ENCODE measurements at places on chromosomes 5 and 9. TPM values are rescaled to one million over a fixed set of nuclear protein-coding genes. Genes with fewer than 3 reads are reported as not detected.

Gene TLX3
- not detected for total RNA-seq

Gene CA9
- total RNA-seq: 0.15 TPM

Gene ANKRD34B
- total RNA-seq: 0.05 TPM

Gene MED27
- total RNA-seq: 19.1 TPM

Gene TTF1
- 7.9 TPM for total RNA-seq

Gene CDKN2AIPNL
- total RNA-seq: 25.7 TPM

Gene FOXD4L5
- not detected for total RNA-seq

Gene PRDM9
- total RNA-seq: not detected

Gene ADAMTS12
- total RNA-seq: 4.3 TPM

GRCh38 chr5:179763215-179763945, 30.4 kb upstream of the LTC4S start:
- no peak for DNase-seq

- DNase-seq: no peak
Measured at GRCh38 chr9:20987521-20987920, 43.9 kb downstream of the HACD4 start.

- DNase-seq: no peak
Measured at GRCh38 chr9:36470643-36471290, 70.7 kb upstream of the RNF38 start.

GRCh38 chr9:89554307-89555035, 50.3 kb upstream of the GADD45G start:
- no peak for DNase-seq

DNA sequence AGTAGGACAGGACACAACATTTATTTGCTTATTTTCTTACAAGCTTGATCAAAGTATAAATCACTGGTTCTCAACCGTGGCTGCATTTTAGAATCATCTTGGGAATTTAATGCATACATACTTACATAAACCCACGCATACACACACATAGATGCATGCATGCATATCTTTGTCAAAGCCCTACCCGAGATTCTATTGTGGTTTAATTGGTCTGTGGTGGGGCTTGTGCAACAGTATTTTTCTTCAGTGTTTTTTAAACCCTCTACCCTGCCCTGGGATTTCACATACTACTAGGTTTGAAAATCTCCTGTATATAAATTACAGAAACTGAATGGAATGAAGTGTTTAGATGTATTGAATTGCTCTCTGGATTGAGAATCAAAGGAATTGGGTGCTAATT, 1166.2 kb downstream of the MAT2B start:
- DNase-seq: no peak

GRCh38 chr5:129172580-129172979, 78.0 kb downstream of the ISOC1 start:
- DNase-seq: no peak

DNA sequence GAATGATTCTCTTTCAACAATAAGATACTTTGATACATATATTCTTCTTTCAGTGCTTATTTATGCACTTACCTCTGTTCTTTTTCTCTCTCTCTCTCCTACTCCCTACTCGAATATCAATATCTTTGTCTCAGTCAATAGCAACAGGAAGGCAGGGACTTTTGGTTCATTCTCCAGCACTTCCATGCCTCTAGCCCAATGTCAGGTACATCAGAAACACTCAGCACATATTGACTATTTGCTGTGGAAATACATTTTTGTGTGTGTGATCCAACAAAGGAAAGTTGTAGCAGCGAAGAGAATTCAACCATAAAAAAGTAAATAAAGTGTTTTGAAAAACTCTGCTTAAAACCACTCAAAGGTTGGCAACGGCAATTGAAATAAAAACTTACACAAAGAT, 12.6 kb downstream of the DIRAS2 start:
- no peak for DNase-seq

- DNase-seq: no peak
Measured at GRCh38 chr9:132230605-132231004, 68.7 kb downstream of the NTNG2 start.

DNA sequence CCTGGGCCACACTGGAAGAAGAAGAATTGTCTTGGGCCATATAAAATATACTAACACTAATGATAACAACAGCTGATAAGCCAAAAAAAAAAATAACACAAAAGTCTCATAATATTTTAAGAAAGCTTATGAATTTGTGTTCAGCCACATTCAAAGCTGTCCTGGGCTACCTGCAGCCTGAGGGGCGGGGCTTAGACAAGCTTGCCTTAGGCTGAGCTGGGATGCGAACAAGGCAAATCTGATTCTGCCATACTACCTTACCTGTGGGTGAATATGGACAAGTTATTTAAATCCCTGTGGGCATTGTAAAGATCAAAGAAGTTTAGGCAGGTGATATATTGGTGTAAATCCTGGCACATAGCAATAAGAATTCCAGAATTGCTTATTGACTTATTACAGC, 212.3 kb upstream of the ATP10B start:
- no peak for DNase-seq

- DNase-seq: no peak
Measured at GRCh38 chr5:117357886-117358285, 783.3 kb upstream of the SEMA6A start.

GRCh38 chr5:3466392-3466791, 129.2 kb upstream of the IRX1 start:
- DNase-seq: no peak

GRCh38 chr9:128020692-128021091, 39.9 kb upstream of the EEIG1 start:
- no peak for DNase-seq

GRCh38 chr5:138990986-138991590, 116.0 kb upstream of the LRRTM2 start:
- no peak for DNase-seq

- DNase-seq: no peak
Measured at GRCh38 chr9:34862043-34862442, 96.0 kb upstream of the PHF24 start.

- DNase-seq: no peak
Measured at GRCh38 chr9:115254287-115255180, 136.6 kb upstream of the TNC start.

DNA sequence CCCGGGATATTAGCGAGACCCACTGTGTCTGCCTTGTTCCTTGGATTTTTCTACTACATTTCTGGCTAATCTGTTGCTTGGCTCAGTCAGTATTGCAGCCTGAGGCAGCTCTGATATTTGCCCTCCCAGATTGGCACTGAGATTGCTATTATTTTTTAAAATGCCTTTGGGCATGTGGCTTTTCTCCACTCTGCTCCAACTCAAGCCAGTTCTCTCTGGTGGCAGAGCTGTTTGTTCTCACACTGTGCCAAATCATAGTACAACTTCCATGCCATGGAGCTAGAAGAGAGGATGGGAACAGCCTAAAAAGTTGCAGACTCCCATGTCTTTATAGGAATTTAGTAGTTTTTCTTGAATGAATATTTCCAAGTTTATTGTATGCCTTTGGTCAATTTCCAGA, 155.9 kb upstream of the ATP10B start:
- DNase-seq: no peak

GRCh38 chr5:141512390-141512910, 23.6 kb downstream of the PCDHGC5 start:
- DNase-seq: no peak

- no peak for DNase-seq
Measured at GRCh38 chr9:29006628-29007027, 1433.3 kb upstream of the C9orf72 start.

GRCh38 chr9:27041746-27042145, 36.3 kb upstream of the LRRC19 start:
- DNase-seq: no peak

DNA sequence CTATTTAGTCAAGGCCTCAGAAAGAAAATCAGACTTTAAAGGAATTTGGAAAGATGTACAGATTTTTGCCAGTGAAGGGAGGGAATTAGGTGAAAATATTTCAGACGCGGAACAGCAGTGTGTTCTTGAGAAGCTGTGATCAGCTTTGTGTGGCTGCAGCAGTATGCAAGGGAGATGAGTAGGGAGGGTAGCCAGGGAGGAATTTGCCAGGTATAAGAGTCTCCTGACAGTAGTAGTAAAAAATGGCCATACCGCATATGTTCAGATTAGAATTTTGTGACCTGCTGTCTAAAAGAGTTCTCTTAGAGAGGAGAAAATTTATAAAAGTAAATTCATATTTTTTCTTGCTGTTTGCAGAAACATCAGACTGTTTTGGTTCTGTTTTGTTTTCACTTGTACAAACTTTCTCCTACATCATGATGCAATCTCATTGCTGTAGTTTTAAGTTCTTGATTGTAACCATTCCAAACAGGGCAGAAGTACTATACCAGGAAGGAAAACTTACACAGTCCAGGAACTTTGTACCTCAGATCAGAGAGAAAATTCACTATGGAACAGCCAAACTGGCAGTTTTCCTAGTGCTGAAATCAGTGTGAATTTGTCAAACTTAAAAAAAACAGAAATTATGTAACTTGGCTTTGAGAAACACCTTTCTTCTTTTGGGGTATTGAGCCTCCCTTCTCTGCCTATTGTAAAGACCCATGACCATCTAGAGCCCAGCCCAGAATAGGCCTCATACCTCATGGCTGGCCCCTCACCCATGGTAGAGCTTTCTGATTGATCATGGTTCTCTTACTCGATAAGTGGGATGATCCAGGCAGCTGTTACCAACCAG, 78.4 kb upstream of the NR3C1 start:
- DNase-seq: no peak

- DNase-seq: no peak
Measured at GRCh38 chr9:471320-471719, 256.7 kb downstream of the DOCK8 start.

DNA sequence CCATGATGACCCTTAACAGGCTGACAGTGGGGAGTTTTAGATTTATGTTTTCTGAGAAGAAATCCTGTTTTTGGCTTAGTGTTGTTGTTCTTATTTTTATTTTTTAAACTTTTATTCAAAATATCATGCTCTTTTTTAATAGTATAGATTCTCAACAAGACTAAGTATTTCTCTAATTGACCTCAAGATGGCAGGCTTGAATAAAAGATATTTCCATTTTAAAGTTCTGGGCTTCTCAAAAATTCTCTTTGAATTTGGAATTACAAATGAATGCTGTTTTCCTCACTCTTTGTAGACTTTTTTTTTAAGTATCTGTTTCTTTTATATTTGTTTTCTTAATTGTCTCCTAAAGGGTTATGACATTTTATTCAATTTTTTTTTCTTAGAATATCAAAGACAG, 50.0 kb upstream of the SH3GL2 start:
- no peak for DNase-seq

DNA sequence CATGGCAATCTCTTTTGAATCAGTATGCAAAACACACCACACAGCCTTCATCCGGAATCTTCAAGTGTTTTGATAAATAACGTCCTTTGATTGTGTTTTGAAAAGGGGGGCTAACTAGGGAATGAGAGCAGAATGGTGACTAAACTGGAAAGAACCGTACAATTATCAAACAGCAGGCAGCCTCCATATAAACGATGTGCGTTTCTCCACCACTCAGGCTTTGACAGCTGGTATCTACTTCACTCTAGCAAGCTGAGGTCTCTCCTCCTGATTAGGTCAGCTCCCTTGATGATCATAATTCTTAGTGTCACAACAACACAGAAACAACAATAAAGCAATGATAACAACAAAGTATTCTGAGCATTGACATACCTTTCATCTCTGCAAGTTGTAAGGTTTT, 465.9 kb downstream of the TUSC1 start:
- no peak for DNase-seq

DNA sequence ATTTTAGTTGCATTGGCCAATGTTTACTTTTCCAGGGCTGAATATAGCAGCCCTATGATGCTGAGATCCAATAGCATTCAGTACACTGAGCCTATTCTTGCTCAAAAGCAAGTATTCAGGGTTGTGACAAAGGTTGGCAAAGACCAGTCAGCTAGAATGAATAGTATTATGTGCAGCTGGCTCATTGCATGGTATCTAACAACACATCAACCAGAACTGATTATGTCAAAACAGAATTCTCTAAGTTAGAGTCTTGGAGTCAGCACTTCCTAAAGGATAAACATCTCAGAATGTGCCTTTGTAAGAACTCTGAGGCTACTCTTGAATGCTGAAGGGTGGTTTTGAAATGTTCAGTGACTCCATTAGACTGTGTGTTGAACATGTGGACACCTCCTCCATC, 774.5 kb upstream of the RGMB start:
- no peak for DNase-seq

GRCh38 chr9:114916481-114916880, 13.9 kb downstream of the TNFSF8 start:
- DNase-seq: no peak

GRCh38 chr5:137856916-137857862, 10.5 kb upstream of the MYOT start:
- no peak for DNase-seq

DNA sequence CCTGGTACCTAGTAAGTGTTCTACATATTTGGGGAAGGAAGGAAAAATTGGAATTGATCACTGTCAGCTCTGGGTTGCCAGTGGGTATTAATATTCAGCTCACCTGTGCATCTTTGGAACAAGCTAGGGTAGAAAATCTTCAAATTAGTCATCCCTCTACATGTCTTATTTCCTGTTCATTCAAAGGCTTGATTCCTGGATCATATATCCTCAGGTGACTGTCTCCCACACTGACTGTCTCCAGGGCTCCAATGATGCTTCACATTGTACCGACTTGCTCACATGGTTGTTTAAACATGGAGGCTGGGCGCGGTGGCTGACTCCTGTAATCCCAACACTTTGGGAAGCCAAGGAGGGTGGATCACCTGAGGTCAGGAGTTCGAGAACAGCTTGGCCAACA, 11.6 kb upstream of the SUSD1 start:
- no peak for DNase-seq

DNA sequence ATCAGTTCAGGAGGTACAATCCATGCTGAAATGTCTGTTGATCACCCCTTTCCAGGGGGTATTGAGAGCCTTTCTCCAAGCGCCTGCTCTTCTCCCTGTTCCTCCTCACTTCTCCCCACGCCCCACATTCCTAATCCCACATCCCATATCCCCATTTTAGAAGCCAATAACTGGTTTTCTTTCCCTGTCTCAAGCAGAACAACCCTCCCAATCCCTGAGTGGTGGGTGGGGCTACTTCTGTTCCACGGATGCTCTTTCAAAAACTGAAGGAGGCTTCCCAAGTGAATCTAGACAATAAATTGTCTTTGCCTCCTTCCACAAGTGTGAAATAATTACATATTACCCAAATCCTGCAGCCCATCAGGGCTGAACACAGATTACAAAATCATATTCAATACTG, 77.0 kb upstream of the SEMA6A start:
- no peak for DNase-seq

- DNase-seq: no peak
Measured at GRCh38 chr5:107063511-107063910, 607.2 kb downstream of the EFNA5 start.

DNA sequence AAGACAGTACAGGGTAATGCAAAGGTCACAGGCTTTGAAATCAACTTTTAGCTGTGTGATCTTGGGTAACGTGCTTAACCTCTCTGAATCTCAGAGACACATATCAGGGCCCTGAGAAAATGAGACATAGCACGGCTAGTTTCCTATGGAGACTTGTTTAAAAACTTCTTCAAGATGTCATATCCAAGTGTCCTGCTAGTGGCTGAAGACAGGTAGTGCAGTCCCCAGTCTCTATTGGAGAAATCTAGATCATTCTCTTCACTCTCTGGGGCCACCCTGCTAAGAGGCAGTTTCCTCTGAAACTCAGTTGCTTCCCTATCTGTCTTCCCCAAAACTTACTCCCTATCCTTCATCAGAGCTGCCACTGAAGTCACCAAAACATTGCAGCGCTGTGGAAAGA, 30.3 kb upstream of the GRXCR2 start:
- no peak for DNase-seq
